ENCODE measurements at places on chromosomes 16 and 17.

DNA sequence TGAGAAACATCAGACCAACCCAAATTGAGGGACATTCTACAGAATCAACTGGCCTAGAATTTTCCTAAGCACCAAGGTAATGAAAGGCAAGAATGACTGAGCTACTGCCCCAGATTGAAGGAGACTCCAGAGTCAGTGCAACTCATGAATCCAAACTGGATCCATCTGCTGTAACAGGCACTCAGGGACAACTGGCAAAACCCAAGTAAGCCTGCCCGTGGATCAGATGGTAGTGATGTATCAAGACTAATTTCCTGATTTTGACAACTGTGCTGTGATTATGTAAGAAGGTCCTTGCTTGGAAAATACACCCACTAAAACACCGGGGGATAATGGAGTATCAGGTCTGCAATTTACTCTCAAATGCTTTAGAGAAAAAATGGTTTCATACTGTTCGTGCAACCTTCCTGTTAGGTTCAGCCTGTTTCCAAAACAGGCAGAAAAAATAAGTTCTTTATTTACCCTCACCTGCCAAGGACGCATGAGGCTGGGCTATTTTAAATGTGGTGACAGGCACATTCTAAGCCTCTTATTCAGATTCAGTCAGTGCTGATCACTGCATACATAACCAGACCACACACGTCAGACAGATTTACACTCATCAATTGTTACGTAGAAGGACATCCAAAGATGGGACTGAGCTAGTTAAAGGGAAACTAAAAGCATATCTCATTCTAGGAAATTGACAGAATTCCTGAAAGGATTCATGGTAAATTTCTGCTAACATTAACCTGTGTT, 7.0 kb downstream of the MBTPS1 start:
- no peak for DNase-seq

GRCh38 chr16:86383488-86384262, 126.7 kb upstream of the FOXF1 start:
- no peak for DNase-seq

DNA sequence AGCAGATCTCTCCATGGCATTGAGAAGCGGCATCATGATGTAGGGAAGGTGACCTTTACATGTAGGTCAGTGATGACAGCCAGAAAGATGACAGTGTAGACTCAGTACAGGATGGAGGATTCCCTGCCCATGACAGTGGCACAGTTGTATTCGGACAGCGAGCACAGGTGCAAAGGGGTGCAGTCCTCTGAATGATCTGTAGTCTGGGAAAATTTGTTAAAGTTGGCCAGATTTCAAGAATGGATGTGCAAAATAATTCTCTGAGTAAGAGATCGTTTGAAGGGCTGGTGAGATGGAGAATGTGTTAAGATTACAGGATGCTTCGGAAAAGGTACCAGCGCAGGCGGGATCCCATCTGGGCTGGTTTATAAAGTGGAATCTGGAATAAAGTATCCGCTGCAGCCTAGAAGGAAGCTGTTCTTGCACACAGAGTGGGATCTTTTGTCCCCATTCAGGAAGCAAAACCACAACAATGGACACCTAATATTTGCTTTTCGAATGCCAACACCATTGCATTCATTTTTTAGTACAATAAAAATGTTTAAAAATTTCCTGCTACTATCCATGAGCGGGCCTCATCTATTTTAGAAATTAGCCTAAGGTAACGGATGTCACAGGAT, 101.2 kb downstream of the RPTOR start:
- DNase-seq, result no peak

DNA sequence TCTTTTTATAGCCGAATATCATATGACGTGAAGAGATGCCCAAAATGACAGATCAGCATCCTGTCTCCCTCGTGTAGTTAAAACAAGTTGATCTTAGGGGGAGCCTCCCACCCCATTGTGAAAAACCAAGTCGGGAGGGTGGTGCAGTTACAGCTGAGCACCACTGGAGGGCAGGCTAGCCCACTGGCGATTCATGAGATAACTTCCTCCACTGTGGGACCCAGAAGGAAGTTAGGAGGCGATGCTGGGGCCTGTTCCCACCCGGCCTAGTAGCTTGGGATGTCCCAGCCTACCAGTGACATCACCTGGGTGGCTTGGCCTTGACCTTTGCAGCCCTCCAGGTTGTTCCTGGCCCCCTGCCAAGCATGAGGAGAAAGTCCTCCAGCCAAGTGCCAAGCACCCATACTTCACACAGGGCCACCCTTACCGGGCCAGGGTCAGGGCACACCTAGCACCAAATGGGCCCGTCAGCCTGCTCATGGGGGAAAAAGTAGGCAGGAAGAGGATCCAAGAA, 8.1 kb upstream of the CPNE2 start:
- DNase-seq, result no peak

Data from AG09309 (cell line).